ENCODE measurements at places on chromosomes 2 and 18.

GRCh38 chr2:216721141-216721540 lies 25.8 kb upstream of the IGFBP5 start:
- no peak for DNase-seq

- DNase-seq = no peak
These were observed 12.5 kb upstream of the DAPL1 start for GRCh38 chr2:158782616-158783015.

GRCh38 chr2:173962031-173962430 lies 3.1 kb downstream of the SP3 start:
- no peak for DNase-seq

DNA sequence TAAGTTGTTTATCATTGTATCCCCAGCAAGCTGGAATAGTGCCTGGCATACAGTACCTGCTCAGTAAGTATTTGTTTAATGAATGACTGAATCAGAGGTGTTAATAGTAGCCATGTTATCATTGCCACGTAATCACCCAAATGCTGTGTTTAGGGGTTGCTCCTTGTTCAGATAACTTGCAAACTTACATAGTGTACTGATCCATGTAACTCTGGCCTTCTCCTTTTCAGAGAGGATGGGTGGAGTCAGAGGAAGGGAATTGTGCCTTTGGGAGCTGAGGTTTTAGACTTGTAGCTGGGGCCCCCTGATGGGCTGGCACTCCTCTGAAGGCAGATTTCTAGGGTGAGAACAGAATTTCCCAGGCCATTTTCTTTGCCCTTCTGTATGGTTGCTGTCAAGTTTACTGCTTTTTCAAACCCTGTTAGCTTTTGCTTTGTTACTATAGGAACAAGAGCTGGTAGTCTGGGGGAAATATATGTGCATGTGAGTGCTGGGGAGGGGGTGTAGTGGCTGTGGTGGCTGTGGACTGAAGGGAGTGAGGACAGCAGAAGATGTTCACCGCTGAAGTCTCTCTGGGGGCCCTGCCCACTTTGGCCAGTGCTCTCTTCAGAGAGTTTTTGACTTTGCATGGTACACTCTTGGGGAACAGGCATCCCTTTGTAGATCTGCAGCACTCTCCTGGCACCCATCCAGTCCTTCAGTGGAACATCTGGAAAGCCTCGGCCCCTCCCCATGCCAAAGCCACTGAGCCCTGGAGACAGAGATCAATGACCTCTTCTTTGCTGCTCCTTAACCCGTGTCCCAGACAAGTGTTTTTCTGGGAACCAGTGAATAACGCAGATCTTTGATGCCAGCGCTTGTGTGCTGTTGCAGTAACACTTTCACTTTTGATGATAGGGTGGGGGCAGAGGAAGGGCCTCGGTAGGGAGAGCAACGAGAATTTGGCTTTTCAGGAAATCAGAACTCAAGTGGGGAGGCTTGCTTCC lies 209.0 kb downstream of the PRKCE start:
- no peak for DNase-seq

GRCh38 chr2:82278416-82278815 lies 1973.9 kb upstream of the LRRTM1 start:
- no peak for DNase-seq

DNA sequence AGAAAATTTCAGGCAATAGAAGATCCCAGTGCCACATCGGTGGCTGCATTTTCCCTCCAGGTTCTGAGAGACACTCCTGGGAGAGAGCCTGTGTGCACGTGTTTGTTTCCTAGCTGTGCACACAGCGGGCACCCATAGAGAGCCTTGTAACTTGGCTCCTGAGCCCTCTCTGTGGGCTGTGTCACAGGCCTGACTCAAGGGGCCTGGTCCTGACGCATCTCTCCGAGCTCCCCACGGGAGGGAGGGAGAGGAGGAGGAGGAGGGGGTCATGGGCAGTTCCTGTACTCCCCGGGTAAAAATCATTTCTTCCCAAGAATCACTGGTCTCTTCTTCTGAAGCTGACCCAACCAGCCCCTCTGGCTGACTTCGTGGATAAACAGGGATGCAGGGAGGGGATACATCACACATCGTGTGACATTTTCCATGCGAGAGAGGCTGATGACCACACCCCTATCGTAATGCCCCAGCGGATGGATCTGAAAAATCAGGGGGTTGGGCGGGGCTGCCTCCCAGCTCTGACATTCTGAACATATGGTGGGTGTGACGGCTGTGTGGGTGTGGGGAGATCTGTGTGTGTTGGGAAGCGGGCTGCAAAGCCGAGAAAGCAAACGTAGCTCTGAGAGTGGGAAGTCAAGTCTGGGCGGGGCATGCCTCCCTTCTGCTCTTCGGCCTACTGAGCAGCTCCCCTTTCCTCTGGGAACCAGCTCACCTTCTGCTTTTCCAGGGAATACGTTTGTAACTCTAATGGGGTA lies 308.3 kb upstream of the HS6ST1 start:
- DNase-seq = no peak

DNA sequence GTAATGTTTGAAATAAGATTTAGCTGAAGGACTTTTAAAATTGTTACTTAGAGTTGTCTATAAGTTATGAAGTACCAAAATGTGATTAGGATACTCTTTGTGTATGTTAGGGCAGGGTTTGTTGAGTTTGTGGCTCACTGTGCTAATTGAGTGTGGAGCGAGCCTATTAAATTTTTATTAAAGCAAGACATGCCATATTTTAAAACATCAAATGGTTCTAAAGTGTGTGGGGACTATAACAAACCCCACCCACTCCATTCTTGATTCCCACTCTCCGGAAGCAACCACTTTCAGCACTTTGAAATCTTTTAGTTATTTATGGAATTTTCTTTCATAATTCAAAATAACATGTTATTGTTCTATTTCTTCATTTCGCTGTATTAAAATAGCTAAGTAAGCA lies 1.8 kb downstream of the HNMT start:
- DNase-seq = no peak

- no peak for DNase-seq
These were observed 60.3 kb downstream of the PTH2R start for GRCh38 chr2:208466920-208467298.

DNA sequence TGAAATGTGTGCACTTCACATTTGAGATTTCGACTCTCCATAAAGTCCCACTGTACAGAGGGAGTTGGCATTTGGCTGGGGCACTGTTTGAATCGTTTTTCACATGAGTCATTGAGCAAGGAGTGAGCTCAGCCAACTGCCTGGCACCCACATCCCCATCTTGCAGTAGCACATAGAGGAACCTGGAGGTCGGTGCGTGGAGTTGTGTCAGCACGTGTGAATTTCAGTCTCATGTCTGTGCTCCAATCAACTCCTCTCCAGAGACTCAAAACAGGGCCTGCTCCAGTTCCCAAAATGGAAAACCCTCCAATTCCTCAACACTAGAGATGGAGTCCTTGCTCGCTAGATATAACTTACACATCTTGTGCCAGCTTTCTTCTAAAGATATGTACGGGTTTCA lies 126.8 kb upstream of the CAPN13 start:
- DNase-seq = no peak

DNA sequence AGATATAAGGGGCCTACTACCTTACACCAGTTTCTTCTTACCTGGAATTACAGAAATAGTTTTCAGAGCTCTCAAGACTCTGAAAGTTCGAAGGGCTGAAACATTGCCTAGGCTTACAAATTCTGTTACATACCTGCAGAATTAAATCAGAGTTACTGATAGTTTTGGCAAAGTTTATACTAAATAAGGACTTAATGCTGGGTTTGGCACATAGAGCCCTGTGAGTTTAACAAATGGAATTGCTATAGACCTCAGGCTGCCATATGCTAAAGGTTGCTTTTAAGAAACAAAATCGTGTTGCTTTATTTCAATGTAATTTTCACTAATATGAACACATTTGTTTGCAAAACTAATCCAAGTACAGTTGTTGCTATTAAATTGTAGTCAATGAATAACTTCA lies 40.1 kb downstream of the SCN3A start:
- DNase-seq = no peak

DNA sequence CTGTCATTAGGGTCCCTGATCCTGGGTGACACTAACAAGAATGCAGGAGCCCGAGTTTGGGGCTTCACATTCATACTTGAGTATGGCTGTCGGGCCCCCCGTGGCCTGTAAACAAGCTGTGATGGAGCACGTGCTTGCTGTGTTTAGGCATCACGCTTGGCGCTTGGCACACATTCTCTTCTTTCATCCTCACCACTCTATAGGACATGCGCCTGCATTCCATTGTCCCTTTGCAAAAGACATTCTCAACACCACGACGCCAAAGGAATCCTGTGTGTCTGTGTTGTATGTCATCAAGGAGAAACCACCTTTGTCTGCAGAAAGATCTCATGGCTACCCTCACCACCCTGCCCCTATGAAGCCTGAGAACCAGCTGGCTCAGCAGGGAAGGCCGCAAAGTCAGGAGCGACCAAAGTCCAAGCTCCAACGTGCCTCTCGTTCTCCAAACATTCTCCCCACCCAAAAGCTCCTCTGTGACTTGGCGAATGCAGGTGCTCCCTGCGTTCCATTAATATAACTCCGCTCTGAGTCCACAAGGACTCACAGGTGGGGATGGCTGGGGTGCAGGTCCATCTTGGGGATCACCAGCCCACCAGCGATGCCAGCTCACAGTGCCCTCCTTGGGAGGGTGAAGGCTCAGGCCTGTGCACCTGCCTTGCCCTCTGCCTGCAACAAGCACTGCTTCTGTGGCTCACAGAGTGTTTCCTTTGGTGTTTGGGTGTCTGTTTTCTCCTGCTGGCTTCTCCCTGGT lies 6.2 kb upstream of the PER2 start:
- DNase-seq = no peak

DNA sequence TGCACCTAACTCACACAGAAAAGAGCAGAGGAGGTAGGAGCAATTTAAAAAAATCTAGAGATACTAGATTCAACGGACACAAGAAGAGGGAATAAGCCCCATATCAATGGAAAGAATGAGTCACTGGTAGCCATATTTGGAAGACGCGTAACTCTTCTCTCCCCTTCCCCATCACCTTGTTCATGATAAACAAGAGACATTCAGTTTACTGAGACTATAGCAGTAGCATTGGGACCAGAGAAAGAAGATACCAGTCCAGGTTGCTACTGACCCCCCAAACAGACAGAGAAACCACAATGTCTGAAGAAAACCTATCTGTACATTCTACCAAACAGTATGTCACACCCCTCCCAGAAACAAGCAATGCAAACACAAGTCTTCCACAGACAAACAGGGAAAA lies 81.1 kb downstream of the SLC66A3 start:
- no peak for DNase-seq

- DNase-seq = no peak
These were observed 19.7 kb upstream of the IKZF2 start for GRCh38 chr2:213171147-213171546.

DNA sequence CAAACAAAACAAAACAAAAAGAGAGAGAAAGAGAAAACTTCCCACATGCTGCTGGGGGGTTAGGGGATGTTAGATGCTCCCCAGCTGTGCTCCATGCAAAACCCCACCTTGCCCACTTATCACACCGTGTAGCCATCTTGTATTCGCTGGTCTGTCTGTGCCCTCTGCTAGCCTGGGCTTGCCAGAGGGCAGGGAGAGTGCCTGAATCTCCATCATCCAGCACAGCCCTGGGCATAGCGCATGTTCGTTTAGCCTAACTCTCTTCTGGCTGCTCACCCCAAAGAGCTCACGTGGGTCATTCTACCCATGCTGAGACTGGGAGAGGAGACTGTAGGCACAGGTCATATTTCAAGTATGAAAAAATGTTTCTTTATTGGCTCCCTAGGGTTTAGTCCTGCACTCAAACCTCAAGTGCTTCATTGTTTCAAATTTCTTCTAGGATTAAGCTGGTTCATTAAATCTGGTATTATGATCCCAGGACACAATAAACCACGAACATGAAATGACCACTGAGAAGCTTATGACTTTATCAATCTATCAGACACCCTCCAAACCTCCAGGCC lies 100.5 kb downstream of the KCNF1 start:
- no peak for DNase-seq

- DNase-seq = no peak
These were observed 36.8 kb upstream of the PLEKHM3 start for GRCh38 chr2:208062113-208062512.

GRCh38 chr2:238169708-238170251 lies 11.0 kb downstream of the ERFE start:
- no peak for DNase-seq

DNA sequence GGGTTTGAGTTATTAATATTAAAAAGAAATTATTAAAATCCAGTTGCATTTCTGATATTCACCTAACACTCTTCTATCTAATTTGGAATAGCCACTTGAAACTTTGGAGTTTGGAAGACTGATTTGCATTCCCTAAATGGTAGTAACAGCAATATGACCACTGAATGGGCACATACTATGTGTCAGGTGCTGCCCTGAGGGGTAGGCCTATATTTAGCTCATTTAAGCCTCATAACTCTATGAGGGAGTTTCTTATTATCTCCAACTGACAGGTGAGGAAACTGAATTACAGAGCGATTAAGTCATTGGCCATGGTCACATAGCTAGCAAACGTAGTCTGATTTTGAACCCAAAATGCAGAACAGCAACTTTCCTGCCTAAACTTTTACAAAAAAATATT lies 77.3 kb downstream of the VWA3B start:
- DNase-seq = no peak

DNA sequence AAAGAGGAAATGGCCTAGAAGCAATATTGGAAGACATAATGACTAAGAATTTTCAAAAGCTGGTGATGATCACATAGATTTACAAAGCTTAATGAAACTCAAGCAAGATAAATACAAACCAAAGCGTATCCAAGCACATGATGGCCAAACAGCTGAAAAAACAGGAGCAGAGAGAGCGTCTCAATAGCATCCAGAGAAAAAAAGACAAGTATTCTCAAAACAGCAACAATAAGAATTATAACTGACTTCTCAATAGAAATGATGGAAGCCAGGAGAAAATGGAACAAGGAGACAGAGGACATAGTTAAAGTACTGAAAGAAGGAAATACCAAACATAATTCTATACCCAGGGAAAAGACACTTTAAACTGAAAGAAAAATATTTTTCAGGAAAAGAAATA lies 437.2 kb upstream of the TNP1 start:
- no peak for DNase-seq

- no peak for DNase-seq
These were observed 111.4 kb downstream of the NFATC1 start for GRCh38 chr18:79507076-79507545.

GRCh38 chr2:164797627-164798026 lies 44.0 kb downstream of the COBLL1 start:
- DNase-seq = no peak

All from activated CD4-positive, alpha-beta T cell treated with anti-CD3 and anti-CD28 coated beads for 24 hours (primary cell).